Bronchus fibroblast of lung (primary cell): ENCODE measurements at places on chromosomes 1 and 21. TPM values are rescaled to one million over a fixed set of nuclear protein-coding genes. Genes with fewer than 3 reads are reported as not detected.

ITGB3BP gene
- 25.0 and 30.3 TPM in 2 replicates for total RNA-seq

DNAJC28 gene
- 0.59 and 1.5 TPM in 2 replicates for total RNA-seq

ZYG11A gene
- total RNA-seq: 0.59 and 0.84 TPM in 2 replicates

OR14A16 gene
- total RNA-seq: not detected in 2 replicates

ENAH gene
- 26.3 and 33.6 TPM in 2 replicates for total RNA-seq

SAMD11 gene
- total RNA-seq: 1.8 and 2.5 TPM in 2 replicates

COL11A1 gene
- 7.9 and 8.8 TPM in 2 replicates for total RNA-seq

ADAMTSL4 gene
- 23.5 and 25.6 TPM in 2 replicates for total RNA-seq

UBL4B gene
- not detected in 2 replicates for total RNA-seq

B4GALT2 gene
- 109 and 110 TPM in 2 replicates for total RNA-seq

C1orf87 gene
- total RNA-seq: under 0.01 TPM in 1 of 2 replicates, not detected in the other

ELAVL4 gene
- total RNA-seq: not detected in 2 replicates

CFAP107 gene
- total RNA-seq: not detected in 2 replicates

PYHIN1 gene
- total RNA-seq: not detected in 2 replicates

RYR2 gene
- total RNA-seq: not detected in 2 replicates

SHISAL2A gene
- not detected in 2 replicates for total RNA-seq

ACTL8 gene
- 0.30 and 0.34 TPM in 2 replicates for total RNA-seq

GBP3 gene
- total RNA-seq: 4.6 and 6.6 TPM in 2 replicates

SIK1 gene
- total RNA-seq: 0.17 TPM in 1 of 2 replicates, not detected in the other

DHDDS gene
- total RNA-seq: 40.7 and 48.6 TPM in 2 replicates

USH2A gene
- under 0.01 TPM in 1 of 2 replicates, not detected in the other for total RNA-seq

EDN2 gene
- total RNA-seq: 0.45 TPM in 1 of 2 replicates, not detected in the other

TCEA3 gene
- 4.8 and 5.9 TPM in 2 replicates for total RNA-seq

NUAK2 gene
- 6.1 and 6.7 TPM in 2 replicates for total RNA-seq

PTPRC gene
- not detected in 2 replicates for total RNA-seq

FABP3 gene
- 209 and 250 TPM in 2 replicates for total RNA-seq
